ENCODE measurements at places on chromosomes 2 and 18. TPM values are rescaled to one million over a fixed set of nuclear protein-coding genes. Genes with fewer than 3 reads are reported as not detected.
A peak's percentile ranks its signal among the peaks of the same experiment; 100 is the strongest.

DNA sequence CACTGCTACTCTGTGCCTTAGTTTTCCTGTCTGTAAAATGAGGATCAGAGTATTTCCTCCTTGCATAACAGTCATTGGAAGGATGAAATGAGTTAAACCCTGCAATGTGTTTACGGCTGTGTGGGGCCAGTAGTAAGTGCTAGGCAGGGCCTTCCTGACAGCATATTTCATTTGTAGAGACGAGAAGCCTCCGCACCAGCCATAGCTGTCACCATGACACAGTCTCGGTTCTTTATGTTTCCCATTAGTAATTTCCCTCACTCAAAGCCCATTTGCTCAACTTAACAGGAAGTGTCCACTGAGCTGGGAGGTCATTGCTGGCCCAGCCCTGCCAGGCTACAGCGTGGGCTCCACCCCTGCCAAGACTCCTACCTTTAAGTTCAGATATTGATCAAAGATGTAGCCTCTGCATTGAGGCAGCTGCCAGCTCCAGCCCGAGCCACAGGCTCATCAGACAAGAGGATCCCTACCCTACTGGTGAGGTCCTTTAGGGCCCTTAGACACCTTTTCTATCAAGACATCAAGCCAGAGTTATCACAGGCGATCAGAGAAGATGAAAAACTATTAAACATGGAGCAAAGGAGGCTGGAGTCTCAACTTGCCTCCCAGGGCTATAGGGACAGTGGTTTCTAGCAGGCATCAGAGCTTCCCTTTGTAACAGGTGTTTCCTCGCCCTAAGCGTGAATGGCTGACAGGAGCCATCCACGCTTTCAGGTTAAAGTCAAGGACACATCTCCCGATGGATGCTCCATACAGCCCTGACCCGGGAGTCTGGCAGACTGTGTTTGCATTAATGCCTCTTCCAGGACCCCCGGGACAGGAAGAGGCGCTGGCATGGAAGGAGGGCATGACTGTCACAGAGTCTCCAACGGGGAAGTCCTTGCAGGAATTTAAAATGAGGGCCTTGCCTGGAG lies 251.7 kb downstream of the NDUFA10 start:
- no peak overlapping the region for H3K27ac ChIP-seq
- no peak for DNase-seq
- no peaks in the 10 kb centered on the region for H3K4me1 ChIP-seq
- no peaks in the 10 kb centered on the region for H3K36me3 ChIP-seq
- H3K27me3 ChIP-seq, result no peaks in the 10 kb centered on the region

GPR45 gene
- total RNA-seq, result not detected

DNA sequence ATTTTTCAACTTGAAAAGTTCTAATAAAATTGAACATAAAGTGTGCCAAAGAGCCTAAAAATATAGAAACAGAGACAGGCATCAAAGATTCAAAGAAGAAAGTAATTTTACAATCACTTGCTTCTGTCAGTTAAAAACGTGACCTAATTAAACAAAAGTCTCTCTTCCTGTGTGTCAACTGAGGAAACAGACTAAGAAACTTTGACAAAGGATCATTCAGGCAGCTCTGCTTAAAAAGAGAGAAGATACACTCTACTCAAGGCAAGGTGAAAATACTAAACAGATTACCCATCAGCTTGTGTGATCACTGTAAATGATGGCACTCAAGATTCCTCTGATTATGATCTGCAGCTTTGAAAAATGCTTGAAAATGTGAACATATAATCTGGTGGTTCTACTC lies 47.8 kb downstream of the DYM start:
- peaks cover 45% of the 10 kb centered on the region for H3K4me1 ChIP-seq
- peak overlapping the region; percentile 33 for H3K27ac ChIP-seq
- H3K27me3 ChIP-seq, result no peaks in the 10 kb centered on the region
- H3K36me3 ChIP-seq, result no peaks in the 10 kb centered on the region
- no peak overlapping the region for H3K4me3 ChIP-seq

SNORC gene
- total RNA-seq, result 1.4 TPM

- no peak overlapping the region for H3K4me3 ChIP-seq
- H3K4me1 ChIP-seq, result no peaks in the 10 kb centered on the region
- no peaks in the 10 kb centered on the region for H3K27me3 ChIP-seq
- no peak for DNase-seq
- H3K36me3 ChIP-seq, result no peaks in the 10 kb centered on the region
Observed at GRCh38 chr2:14628901-14629300, 3.6 kb upstream of the LRATD1 start.

GRCh38 chr2:205727174-205727573 lies 44.9 kb downstream of the NRP2 start:
- no peaks in the 10 kb centered on the region for H3K4me1 ChIP-seq
- DNase-seq, result no peak
- no peak overlapping the region for H3K27ac ChIP-seq
- no peak overlapping the region for H3K4me3 ChIP-seq
- H3K27me3 ChIP-seq, result no peaks in the 10 kb centered on the region

TUBA3E gene
- total RNA-seq, result not detected

DNA sequence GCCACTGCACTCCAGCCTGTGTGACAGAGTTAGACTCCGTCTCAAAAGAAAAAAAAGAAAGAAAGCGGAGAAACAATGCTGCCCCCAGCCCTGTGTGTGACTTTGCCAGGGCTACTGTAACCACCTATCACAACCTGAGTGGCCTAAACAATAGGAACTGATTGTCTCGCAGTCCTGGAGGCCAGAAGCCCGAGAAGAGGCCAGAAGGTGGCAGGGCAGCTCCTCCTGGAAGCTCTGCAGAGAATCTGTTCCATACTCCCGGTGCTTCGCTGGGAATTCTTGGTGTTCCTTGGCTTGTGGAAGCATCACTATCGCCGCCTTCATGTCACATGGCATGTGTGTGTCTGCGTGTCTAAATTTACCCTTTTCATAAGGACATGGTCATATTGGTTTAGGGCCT lies 14.4 kb upstream of the RAB17 start:
- H3K36me3 ChIP-seq, result no peaks in the 10 kb centered on the region
- no peak for DNase-seq
- H3K4me1 ChIP-seq, result peaks cover 21% of the 10 kb centered on the region
- no peak overlapping the region for H3K4me3 ChIP-seq
- no peaks in the 10 kb centered on the region for H3K27me3 ChIP-seq

- H3K36me3 ChIP-seq, result no peaks in the 10 kb centered on the region
- H3K27ac ChIP-seq, result no peak overlapping the region
- H3K27me3 ChIP-seq, result no peaks in the 10 kb centered on the region
- no peak for DNase-seq
Observed at GRCh38 chr2:105718846-105719481, 25.7 kb upstream of the NCK2 start.

C2orf80 gene
- not detected for total RNA-seq

DNA sequence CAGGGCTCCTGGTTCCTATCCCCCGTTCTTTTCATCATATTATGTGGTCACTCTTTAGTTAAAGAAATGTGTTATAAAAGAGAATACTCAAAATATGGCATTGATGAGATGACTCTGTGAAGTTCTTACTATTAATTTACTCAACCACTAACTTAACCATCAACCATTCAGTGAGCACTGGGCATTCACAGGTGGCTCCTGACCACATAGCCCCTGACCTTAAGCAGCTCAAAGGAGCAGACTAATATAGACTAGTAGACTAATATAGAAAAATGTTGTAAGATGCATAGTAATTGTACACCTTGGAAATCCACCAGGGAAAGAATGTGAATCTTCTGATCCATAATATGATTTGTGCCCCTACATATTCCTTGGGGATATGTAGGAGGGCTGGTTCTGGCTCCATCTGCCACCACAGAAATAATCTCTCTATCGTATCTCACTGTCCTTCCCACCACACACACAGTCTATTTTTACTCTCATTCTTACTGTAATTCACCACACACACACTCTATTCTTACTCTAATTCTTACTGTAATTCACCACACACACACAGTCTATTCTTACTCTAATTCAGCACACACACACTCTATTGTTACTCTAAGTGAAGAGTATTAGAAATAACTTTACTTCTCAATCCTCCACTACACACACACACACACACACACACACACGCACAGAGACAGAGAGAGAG lies 188.9 kb upstream of the ITGA4 start:
- no peak overlapping the region for H3K4me3 ChIP-seq
- H3K27me3 ChIP-seq, result no peaks in the 10 kb centered on the region
- H3K4me1 ChIP-seq, result peaks cover 12% of the 10 kb centered on the region
- DNase-seq, result no peak
- no peak overlapping the region for H3K27ac ChIP-seq

Measured in CD4-positive, alpha-beta memory T cell (primary cell).